ENCODE measurements at places on chromosomes 12 and 14.

DNA sequence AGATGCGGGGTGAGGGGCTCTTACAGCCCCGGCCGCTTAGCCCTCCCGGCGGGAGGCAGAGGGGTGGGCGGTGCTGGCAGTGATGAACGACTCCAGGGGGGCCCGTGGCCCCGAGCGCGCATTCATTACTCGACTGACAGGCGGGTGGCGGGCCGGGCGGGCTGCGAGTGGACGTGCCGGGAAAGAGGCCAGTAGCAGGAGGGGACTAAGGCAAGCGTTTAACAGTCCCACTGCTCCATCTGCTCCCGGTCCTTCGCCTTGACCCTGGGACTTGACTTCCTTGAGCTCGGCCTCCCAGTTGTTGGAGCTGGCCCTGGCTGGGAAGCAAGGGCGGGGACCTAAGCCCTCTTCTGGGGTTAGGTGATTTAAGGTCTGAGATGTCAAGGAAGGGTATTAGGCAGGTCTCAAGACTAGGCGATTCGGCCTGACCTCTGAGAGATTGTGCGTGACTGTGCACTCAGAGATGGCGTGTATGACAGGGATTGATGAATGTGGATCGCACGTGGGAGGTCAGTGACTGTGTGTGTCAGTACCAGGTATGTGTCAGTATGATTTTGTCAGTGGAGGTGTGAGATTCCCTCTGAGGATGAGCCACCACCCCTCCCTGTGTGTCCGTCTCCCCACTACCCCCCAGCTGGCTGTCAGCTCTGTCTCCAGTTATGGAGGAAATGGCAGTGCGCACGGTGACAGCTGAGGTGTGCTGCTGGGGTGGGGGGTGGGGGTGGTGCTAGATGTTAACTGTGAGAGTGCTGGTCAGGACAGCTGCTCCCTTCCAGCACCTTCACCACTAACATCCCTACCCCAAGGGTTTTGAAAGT, 3.6 kb upstream of the DNAJC22 start:
- DNase-seq = no peak

- no peak for DNase-seq
These were observed 1.2 kb upstream of the SIX1 start for GRCh38 chr14:60650373-60650961.

- no peak for DNase-seq
These were observed 24.1 kb downstream of the YAF2 start for GRCh38 chr12:42213954-42214426.

GRCh38 chr14:63555572-63555971, 12.4 kb upstream of the PPP2R5E start:
- no peak for DNase-seq

DNA sequence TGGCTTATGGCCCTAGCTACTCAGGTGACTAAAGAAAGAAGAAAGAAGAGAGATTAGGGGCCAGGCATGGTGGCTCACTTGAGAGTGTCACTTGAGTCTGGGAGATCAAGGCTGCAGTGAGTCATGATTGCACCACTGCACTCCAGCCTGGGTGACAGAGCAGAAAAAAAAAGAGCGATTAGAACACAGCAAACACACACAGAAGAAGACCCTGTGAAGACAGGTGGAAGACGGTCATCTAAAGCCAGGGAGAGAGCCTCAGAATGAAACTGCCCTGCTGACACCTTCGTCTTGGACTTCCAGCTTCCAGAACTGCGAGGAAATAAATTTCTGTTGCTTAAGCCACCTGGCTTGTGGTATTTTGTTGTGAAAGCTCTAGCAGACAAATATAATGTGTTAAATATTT, 17.5 kb upstream of the PPP1CC start:
- DNase-seq = no peak

GRCh38 chr12:33676866-33677265, 237.2 kb upstream of the SYT10 start:
- DNase-seq = no peak

DNA sequence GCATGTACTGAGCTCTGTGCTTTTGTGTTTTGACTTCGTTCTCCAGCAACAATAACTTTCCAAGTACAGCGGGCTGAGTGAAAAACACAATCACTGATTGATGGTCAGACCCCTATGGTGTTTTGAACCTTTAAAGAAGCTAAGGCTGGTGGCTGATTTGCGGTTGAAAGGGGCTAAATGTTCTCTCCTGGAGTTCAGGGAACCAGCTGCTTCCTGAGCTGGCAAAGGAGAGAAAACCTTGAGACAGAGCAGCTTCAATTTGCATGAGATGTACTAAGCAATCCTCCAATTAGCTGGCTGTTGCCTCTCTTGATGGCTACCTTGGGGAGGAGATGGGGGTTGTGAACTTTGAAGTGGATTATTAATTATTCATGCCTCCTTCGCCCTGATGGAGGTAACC, 546.7 kb upstream of the SEL1L start:
- DNase-seq = no peak

- DNase-seq = no peak
These were observed 19.5 kb downstream of the PRKAB1 start for GRCh38 chr12:119687406-119687805.

- no peak for DNase-seq
These were observed 4.4 kb downstream of the WSCD2 start for GRCh38 chr12:108133482-108133881.

DNA sequence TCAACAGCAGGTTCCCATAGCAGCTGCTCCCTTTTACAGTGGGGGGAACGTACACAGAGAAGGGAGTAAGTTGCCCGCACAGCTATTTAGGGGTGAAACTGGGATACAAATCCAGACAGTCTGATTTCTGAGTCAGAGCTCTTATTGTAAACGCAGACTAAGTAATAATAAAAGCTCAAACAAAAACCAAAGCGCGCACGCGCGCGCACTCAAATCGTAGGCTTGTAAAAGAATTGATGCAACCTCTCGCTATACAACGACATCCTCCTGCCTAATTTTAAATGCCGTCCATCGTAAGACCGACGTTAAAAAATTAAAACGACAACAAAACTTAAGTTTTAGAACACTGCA, 747 bp upstream of the DACT1 start:
- DNase-seq = no peak

GRCh38 chr12:106583242-106584103, 669 bp downstream of the RFX4 start:
- no peak for DNase-seq

DNA sequence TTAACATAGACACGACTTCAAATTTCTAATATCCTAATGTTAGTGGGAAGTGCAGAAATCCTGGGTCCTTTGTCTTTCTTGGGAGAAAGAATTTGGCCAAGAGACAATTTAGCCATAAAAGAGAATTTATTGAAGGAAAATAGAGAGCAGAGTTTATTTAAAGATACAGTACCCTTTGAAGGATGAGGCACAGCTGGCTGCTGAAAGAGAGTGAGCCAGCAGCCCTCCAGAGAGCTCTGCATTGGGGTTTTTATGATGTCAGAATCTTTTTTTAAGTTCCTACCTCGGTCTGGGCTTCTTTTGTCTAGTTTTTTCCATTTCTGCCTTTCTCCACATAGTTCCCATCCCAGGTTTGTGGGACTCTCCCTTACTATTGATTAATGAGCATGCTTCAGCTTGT, 37.5 kb downstream of the CCER1 start:
- DNase-seq = no peak

DNA sequence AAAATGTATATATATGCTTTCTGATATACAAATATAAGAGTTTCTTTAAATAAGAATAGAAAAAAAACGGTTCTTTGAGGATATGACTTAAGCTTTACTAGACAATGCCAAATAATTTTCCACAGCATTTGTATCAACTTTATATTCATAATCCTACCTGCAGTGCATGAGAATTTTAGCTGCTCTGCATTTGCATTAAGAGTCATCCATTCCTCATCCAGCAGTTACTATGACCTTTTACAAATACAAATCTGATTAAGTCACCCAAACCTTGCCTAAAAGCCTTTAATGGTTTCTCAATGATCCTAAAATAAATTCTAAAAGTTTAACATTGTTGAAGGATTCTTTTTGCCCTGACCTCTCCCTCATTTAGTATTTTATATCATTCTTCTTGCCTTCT, 116.5 kb downstream of the MGAT4C start:
- DNase-seq = no peak

DNA sequence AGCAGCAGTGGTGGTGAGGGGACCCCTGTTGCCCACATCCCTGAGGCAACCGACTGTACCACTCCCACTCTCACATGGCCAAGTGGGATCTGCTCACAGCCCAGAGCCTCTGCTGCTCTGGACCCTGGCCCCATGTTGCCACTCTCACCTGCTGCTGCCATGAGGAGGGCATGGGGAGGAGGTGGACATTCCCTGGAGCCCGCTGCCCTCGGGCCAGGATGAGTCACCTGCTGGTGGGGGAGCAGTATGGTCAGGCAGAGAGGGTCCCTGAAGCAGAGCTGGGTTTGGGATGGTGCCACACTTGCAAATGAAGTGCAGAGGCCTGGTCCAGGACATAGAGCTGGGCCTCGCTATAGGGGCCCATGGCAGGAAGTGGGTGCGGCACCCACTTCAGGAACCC, 26.1 kb downstream of the SDR9C7 start:
- no peak for DNase-seq
